GM12865 (cell line): ENCODE measurements at places on chromosomes 1 and 21.

DNA sequence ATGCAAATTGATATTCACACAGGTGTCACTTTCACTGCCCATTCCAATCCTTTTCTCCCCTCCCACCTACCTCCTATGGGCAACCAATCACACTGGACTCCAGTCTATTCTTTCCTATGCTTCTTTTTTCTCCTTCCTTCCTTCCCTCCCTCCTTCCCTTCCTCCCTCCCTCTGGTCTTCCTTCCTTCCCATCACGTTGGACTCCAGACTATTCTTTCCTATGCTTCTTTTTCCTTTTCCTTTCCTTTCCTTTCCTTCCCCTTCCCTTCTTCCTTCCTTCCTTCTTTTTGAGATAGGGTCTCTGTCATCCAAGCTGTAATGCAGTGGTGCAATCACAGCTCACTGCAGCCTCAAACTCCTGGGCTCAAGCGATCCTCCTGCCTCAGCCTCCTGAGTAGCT, 64.6 kb downstream of the GNG4 start:
- no peak for DNase-seq

DNA sequence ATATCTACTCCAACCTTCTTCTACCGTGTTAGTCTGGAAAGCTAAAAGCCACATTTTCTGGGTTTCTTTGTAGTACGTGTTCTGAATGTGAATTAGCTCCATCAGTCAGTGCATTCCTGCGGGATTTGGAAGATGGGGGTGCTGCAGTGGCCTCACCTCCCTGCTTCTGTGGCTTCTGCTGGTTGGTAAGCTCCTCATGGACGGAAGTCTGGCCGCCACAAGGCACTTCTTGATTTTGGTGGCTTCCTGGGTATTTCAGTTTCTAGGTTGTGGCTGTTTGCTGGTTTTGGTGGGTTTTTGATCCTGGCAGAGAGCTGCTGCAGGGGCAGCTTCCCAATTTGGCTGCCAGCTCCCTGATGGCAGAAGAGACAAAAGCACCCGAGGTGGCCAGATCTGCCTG, 20.9 kb upstream of the TACSTD2 start:
- DNase-seq = no peak

GRCh38 chr1:181061891-181062835, 26.3 kb upstream of the IER5 start:
- DNase-seq = peak; percentile 89

DNA sequence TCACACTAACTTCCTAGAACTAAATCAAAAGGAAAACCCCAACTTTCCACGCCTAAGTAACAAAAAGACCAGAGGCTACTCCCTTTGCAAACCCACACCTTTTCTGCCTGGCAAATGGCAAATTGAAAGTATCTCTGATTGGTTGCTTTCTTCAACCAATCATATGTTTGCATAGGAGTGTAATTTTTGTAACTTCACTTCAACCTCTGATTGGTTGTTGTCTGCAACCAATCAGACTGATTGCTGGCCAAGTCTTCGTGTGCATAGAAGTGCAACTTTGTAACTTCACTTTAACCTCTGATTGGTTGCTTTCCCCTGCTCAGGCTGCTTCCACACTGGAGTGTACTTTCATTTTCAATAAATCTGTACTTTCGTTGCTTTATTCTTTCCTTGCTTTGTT, 36.9 kb upstream of the PADI2 start:
- DNase-seq = peak; percentile 70

DNA sequence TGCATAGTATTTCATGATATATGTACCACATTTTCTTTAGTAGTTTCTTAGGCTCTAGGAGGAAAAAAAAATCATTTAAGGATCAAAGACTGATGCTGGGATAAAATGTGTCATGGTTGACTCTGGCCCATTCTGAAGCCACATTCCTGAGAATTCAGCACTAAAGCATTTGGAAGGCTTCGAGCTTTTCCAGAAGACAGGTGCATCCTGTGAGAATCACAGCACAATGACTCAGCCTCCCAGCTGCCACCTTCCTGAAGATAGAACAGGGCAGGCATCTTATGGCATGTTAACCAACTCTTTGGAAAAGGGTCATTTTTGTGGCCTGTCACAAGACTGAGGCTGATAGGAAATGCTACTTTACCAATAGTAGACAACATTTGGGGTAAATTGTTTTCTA, 359.9 kb downstream of the PCP4 start:
- DNase-seq = no peak

- DNase-seq = no peak
These were observed 181.4 kb upstream of the LHX8 start for GRCh38 chr1:74952786-74953185.

DNA sequence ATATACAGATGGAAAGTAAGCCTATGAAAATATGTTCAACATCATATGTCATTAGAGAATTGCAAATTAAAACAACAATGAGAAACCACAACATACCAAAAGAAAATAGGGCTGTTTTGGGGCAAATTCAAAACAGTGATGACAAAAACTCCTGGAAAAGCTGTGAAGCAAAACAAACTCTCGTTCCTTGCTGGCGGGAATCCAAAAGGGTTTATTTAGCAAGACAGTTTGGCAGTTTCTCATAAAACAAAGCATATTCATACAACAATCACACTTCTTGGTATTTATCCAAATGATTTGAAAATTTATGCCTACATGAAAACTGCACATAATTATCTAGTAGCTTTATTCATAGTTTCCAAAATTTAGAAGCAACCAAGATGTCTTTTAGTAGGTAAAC, 44.4 kb downstream of the COL11A1 start:
- no peak for DNase-seq

GRCh38 chr1:152806576-152806975, at the start of gene LCE1C:
Gene LCE1C, minus strand, starts transcription at chr1:152806651. Its CDS starts 1,173 bp downstream, at chr1:152805478.
- no peak for DNase-seq

DNA sequence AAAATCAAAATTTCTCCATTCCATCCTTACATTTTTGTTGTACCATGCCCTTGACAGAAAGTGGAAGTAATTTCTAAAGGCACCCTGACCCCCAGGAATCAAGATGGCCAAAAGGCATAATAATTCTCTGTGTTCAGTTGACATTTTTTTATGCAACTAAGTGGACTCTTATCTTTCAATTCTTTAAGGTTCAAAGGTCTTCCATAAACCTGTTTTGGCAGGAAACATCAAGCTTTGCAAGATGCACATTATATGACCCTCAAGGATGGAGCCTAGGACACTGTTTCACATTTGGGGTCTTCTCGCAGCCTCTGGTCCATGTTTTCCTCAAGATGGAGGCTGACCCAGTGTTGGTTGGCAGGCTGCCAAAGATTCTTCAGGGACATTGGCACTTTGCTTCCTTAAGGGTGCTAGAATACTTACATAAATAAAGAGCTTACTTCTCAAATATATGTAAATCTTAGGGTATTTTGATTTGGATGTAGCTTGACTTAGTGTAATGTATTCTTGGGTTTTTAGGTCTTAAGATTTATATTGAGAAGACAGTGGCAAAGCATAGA, 48.0 kb upstream of the COG2 start:
- DNase-seq = no peak

- no peak for DNase-seq
These were observed 1.6 kb downstream of the HOOK1 start for GRCh38 chr1:59816318-59816878.

DNA sequence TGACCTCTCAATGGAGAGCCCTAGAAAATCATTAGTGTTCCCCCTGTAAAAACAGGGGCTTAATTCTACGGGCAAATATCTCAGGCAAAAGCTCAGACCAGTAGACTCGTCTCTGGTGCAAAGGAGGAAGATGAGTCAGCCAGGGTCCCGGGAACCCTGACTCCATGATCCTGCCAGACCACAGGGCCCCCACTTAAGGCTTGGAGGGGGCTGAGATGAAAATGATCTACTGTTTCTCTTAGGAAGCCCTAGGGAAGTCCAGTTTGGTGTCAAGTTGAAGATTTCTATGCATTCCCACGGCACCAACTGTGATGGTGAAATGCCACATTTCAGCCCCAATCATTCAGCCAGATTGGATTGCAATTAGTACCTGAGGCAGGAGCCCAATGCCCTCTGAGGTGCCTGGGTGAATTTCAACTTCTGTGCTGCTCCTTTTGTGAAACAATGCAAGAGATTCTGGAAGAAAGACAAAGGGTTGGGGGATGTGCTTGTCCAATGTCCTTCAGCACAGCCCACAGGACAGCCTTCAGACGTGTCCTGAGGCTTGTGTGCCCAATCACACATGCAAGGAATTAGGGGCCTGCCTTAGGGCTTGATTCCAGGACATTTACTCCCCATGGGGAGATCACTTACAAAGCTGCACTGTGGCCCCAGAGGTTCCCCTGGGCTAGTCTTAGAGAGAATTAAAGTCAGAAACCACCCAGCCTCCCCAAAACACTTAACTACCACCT, 18.1 kb downstream of the NAV1 start:
- DNase-seq = no peak

DNA sequence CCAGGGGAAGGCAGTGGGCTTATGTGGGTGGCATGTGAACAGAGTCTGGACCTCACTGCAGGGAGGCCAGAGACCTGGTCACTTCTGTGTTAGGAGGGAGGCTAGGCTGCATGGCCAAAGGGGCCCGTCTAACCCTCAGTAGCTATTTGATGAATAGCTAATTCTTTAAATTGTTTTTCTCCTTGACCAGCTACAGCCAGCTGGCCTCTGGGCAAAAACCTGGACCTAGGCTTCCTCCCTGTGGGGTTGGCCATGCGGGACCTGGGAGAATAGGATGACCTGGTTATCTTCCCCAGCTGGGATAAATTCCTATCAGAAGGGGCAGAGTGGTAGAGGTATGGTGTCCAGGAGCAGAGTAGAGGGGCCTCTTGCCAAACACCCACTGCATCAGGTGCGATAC, 79.4 kb downstream of the TNR start:
- no peak for DNase-seq

GRCh38 chr1:235468970-235469369, 35.3 kb downstream of the B3GALNT2 start:
- no peak for DNase-seq

- no peak for DNase-seq
These were observed 45.7 kb upstream of the POU3F1 start for GRCh38 chr1:38092256-38092655.

GRCh38 chr1:22636927-22637326, 499 bp downstream of the C1QA start:
- DNase-seq = no peak

DNA sequence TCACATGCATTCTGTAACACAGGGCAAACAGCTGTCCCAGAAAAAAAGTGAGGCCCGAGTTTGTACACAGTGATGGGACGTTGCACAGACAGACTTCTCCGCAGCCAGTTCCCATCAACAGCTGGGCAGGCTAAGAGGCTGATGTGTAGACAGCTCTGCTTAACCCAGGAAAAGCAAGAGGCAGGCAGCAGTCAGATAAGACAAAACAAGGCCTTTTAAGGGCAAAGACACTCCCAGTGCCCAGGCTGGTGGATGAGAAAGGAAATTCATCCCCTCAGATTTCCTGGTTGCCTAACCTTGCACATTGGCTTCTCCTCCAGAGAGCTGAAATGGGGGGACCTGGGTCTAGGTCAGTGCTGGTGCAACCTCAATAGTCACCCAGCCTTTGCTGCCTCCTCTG, 17.2 kb upstream of the PHLDA3 start:
- DNase-seq = no peak

DNA sequence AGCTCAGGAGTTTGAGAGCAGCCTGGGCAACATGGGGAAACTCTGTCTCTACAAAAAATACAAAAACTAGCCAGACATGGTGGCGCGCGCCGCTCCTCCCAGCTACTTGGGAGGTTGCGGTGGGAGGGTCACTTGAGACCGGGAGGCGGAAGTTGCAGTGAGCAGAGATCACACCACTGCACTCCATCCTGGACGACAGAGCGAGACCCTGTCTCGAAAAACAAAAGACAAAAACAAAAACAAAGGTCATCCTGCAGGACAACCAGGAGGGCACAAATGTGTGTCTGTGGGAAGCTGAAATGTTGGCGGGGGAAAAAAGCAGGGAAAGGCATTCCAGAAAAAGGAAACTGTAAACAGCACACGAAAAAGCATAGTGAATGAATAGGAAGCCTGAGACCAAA, 104.1 kb upstream of the HNRNPU start:
- DNase-seq = no peak

DNA sequence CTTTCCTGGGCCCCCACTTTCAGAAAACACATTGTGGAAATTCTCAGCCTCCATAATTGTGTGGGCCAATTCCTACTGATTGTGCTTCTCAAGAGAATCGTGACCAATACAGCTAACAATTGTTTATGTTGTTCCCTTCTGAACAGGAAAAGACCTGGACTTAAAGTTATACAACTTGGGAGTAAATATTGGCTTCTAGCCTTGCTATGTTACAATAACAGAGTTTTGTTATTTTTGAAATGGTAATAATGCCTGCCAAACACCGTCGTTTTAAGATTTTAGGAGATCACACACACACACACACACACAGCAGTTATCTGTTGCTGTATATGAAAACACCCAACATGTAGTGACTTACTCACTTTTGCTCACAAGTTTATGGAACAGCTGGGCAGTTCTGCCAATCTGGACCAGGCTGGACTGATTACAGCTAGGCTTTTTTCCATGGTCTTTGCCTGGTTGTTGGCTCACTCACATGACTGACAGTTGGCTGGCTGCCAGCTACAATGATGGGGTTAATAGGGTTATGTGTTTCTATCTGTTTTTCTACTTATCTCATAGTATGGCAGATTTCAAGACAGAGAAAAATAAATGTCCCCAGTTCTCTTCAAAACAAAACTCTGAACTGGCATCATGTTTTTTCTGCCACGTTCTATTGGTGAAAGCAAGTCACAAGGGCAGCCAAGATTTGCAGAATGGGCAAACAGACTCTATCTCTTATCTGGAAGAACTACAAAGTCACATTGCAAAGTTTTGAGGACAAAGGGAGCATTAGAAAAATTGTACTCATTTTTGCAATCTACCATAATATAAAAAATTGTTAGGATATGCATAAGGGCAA, 447.5 kb downstream of the NEGR1 start:
- no peak for DNase-seq

- DNase-seq = no peak
These were observed 50.7 kb downstream of the KLHDC7A start for GRCh38 chr1:18531503-18531845.

DNA sequence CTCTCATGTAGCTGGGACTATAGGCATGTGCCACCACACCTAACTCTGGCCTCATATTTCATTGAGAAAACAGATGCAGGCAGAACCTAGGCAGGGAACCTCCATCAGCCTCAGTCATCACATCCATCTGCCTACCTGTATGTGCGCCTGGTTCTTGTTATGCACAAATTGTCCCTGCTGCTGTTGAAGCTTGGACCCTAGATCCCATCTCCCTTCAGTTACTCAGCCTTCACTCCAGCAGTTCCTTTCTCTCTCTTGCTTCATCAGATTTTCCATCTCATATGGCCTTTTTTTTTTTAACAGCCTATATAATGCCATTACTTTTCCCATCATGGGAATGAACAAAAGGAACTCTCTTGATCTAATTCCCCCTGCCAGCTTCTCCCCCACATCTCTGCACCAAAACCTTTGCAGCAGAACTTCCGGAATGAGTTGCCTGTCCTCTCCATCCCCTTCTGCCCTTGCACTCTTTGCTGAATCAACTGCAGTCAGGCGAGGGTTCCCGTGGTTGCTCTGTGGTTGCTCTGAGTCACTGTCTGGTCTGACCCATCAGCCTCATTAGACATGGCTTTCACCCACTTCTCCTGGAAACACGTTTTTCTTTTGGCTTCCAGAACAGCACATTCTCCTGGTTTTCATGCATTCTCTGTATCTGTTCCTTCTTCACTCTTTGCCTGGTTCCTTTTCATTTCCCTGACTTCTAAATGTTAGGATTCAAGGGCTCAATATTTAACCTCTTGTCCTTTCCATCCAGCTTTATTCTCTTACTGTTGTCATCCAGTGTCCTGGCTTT, 41.5 kb downstream of the UBE4B start:
- peak; percentile 64 for DNase-seq

GRCh38 chr1:40352126-40352525, 21.4 kb upstream of the SMAP2 start:
- DNase-seq = peak; percentile 24

GRCh38 chr1:19424651-19425570, 60.4 kb downstream of the CAPZB start:
- no peak for DNase-seq
